M059J (cell line): ENCODE measurements at places on chromosomes 11 and 22. TPM values are rescaled to one million over a fixed set of nuclear protein-coding genes. Genes with fewer than 3 reads are reported as not detected.

Gene SYT7
- total RNA-seq, result 0.10 and 0.22 TPM in 2 replicates

Gene KCNQ1
- not detected in 2 replicates for total RNA-seq

Gene RAB38
- total RNA-seq, result 7.3 and 9.2 TPM in 2 replicates

Gene AP1B1
- 33.8 and 65.6 TPM in 2 replicates for total RNA-seq

Gene LMO1
- not detected in 2 replicates for total RNA-seq

Gene CRYBA4
- not detected in 2 replicates for total RNA-seq

Gene C11orf42
- not detected in 2 replicates for total RNA-seq

Gene MAPK12
- 10.1 and 16.9 TPM in 2 replicates for total RNA-seq

Gene OR51B4
- total RNA-seq, result 2.0 TPM in 1 of 2 replicates, not detected in the other

- DNase-seq, result peak; percentile 1
These were observed 579 bp upstream of the SLC5A4 start for GRCh38 chr22:32255726-32256125.

DNA sequence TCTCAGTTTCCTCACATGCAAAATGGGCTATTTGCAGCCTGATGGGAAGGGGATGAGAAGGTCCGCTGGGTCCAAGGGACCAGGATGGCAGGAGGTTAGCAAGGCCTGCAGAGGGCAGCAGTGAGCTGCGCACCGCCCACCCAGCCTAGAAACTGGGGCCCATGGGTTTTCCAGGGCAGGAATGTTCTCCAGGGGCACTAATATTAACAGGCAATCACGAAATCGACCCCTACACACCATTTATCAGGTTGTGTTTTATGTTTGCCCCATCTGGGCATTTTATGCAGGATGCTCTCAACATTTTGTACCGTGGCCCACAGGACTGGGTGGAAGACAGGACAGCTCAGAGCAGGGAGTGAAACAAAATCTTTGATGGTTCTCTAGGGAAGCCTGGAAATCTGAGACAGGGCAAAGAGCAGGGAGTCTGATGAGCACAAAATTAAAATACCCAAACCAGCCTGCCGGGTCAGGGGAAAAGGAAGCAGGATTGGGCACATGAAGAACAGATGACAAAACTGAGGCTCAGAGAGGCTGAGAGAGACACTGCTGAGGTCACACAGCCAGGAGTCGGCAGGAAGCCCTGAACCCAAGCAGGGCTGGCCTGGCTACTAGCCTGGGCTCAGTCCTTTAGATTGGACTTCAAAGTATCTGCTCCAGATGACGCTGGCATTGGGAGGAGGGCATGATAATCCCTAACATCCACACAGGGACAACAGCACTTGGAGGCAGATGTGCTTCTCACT, 1.6 kb upstream of the BCR start:
- peak; percentile 38 for DNase-seq

DNA sequence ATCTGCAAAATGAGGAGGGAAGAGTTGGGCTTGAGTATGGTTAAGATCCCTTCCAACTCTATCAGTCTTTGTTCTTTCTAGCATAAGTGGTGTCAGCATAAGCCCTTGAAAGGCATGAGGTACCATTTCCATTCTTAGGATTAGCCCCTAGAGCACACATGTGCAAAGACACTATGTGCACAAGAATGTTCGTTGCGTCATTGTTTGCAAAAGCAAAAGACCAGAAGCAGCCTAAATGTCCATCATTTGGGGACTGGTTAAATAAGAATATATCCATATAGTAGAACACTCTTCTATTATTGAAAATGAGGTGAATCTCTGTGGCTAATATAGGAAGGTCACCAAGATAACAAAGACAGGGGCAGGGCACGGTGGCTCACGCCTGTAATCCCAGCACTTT, 10.0 kb upstream of the KCTD14 start:
- DNase-seq, result no peak

GRCh38 chr11:73412308-73412707, 36.1 kb downstream of the RELT start:
- DNase-seq, result peak; percentile 70

GRCh38 chr22:19174106-19175025, 4.2 kb downstream of the SLC25A1 start:
- DNase-seq, result peak; percentile 76

DNA sequence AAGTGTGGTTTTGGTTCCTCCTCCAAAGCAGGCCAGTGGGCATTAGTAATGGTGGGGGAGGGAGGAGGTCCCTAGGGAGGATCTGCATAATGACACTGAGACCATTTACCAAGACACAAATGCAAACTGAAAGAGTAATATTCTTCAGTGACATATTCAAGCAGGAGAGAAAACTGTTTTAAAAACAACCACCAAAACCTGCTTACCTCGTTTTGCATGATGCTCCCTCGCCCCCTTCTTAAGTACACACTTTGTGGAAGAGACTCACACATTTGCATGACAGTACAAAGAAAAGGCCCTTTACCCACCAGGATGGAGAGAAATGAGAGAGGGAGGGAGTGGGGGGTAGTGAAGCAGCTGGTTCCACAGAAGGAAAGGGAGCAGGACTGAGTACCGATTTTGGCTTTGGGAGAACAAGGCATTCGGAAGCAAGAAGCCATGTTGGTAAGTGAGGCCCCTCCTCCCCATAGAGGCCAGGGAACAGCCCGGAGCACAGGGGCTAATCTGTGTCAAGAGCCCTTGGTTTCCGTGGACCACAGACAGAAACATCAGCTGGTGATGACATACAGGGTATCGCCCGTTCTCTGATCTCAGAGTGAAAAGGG, 13.0 kb upstream of the OPCML start:
- DNase-seq, result no peak

GRCh38 chr11:101158119-101158518, 28.5 kb upstream of the PGR start:
- DNase-seq, result no peak

DNA sequence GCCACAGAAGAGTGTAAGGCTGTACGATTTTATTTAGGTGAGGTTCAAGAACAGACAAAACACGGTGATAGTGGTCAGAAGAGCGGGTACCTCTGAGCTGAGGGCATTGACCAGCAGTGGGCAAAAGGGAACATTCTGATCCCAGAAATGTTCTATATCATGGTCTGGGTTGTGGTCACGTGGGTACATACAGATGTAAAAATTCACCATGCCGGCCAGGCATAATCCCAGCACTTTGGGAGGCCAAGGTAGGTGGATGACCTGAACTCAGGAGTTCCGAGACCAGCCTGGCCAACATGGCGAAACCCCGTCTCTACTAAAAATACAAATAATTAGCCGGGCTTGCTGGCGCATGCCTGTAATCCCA, 31.1 kb upstream of the GCAT start:
- peak; percentile 37 for DNase-seq

GRCh38 chr11:1671658-1672057, 25.3 kb upstream of the KRTAP5-6 start:
- no peak for DNase-seq

GRCh38 chr22:32880505-32880892, 79.0 kb downstream of the TIMP3 start:
- DNase-seq, result no peak

- DNase-seq, result no peak
These were observed 1.3 kb upstream of the DGKZ start for GRCh38 chr11:46345881-46346484.

GRCh38 chr11:73095613-73096012, 46.5 kb downstream of the FCHSD2 start:
- DNase-seq, result no peak

DNA sequence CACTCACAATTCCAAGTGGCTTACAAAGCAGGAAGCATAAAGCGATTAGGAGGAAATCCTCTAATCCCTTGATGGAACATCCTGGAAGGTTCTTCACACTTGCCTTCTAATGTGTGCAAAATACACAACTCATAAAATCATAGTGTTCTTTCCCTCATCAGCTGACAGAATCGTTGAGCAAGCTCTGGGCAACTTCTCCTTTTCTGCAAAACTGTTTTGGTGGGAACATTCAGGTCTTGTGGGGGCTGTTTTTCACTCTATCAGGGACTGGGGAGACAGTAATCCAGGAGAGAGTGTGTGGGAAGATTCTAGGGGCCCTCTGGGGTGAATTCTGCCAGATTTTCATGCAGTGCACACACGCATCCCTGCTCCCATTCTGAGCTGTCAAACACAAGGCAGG, 53.2 kb downstream of the IRAG1 start:
- DNase-seq, result no peak

DNA sequence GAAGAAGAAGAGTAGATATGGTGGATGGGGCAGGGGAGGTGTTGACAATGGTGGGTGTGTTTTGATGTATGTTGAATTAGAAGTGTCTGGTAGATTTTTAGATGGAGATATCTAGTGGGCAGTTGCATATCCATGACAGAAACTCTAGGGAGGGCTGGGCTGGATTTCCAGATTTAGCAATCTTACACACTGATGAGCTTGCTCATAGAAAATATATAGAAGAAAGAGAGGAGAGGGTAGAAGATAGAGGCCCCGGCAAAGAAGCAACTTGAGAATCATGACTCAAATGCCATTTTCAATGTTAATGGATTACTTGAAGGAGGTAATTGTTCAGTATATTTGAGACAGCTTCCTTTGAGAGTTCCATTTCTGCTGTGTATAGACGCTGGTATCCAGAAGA, 8.2 kb downstream of the REXO2 start:
- no peak for DNase-seq

GRCh38 chr11:59273373-59273841, 60.7 kb upstream of the MPEG1 start:
- DNase-seq, result no peak

DNA sequence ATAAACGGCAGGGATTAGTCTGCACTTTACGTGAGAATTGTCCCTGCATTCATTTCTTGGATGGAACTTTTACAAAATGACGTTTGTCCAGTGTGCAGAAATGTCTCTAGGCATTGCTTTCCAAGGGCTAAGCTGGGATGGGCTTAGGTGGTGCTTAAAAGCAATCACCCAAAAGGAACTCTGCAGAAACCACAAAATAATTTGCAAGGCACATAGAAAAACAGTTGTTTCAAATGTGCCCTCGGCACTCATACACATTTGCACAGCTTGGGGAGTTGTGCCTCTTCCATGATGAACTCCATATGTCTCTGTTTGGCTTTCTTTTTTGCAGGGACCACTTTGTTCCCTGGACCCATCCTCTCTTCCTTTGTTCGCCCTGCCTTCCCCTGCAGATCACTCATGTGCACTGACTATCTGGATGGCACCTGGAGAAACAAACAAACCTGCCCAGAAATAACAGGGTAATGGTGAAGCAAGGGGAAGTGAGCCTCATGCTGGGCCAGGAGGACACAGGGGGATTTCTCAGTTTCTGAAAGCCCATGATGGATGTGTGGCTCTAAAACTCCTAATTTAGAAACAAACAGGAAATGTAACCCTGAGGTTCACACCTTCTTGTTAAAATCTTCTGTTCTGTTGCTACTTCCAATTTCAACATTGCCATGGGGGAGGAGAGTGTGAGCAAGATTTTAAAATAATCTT, 150.2 kb downstream of the SNX19 start:
- DNase-seq, result peak; percentile 64

GRCh38 chr11:126924376-126925040, 76.1 kb downstream of the KIRREL3 start:
- no peak for DNase-seq

- no peak for DNase-seq
These were observed 4.9 kb downstream of the CRYAB start for GRCh38 chr11:111906680-111907079.

GRCh38 chr22:16819249-16819648, 6.0 kb downstream of the XKR3 start:
- DNase-seq, result no peak

- no peak for DNase-seq
These were observed 19.4 kb downstream of the KCNJ5 start for GRCh38 chr11:128910576-128910975.

- no peak for DNase-seq
These were observed 105.4 kb downstream of the MIAT start for GRCh38 chr22:26762503-26763472.

GRCh38 chr11:108576523-108576922, 17.0 kb downstream of the EXPH5 start:
- no peak for DNase-seq

GRCh38 chr11:32729976-32730375, 64.5 kb downstream of the CCDC73 start:
- peak; percentile 54 for DNase-seq

DNA sequence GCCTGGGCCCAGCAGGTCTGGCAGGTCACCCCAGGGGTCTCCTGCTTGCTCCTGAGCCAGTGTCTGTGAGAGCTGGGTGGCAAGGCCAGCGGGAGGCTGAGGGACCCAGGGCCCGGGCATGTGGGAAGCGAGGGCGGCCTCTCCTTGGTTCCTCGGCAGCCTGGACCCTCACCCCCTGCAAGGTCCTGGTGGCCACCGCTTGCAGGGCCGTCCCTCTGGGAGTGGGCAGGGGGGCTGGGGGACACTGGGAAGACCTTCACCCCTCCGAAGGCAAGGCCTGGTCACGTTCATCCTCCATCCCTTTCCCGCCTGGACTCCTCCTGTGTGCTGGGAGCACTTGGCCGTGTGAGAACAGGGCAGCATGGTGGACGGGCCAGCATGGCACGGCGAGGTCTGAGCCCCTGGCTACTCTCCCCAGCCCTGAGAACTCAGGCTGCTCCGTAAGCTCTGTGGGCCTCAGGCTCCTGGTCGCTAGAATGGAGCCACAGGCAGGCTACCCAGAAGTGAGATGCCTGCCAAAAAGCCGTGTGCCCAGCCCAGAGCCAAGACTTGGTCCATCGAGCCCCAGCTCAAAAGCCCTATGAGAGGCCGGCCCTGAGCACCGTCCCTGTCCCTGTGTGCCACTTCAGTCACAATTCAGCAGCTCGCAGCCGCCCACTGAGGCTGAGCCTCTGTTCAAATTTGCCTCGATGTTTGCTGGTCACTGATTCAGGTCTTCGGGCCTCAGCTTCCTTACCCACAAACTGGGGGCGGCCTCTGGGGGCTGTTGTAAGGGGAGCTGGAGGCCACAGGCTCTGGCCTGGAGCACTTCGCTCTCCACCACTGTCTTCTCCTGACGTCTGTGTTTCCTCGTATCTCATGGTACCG, 45.0 kb downstream of the IGLL1 start:
- DNase-seq, result no peak

GRCh38 chr11:124943254-124943616, 7.4 kb upstream of the HEPACAM start:
- no peak for DNase-seq

DNA sequence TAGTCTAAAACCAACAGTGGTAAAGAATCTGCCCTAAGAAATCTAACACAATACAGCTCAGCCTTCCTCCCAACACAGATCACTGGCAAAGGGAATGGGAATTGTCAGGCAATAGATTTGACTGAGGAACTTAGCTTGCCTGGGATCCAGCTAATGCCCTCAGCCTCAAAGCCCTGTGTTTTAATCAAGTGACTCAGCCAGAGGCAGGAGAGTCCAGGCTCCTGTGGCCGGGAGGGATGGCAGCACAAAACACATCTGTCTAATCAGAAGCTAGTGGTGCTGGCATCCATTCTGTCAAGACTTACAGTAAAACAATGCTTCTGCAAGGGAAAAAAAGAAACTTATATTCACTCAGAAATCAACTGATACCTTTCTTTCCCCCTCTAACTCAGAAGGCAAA, 5.6 kb downstream of the SYTL2 start:
- DNase-seq, result peak; percentile 75

GRCh38 chr22:35335936-35336781, 36.5 kb downstream of the TOM1 start:
- no peak for DNase-seq
